Stimulated activated CD4-positive, alpha-beta T cell treated with anti-CD3 and anti-CD28 coated beads, TNF-alpha, amount 100 ng/mL, for 48 hours (primary cell): ENCODE measurements at places on chromosomes 6 and 20.

DNA sequence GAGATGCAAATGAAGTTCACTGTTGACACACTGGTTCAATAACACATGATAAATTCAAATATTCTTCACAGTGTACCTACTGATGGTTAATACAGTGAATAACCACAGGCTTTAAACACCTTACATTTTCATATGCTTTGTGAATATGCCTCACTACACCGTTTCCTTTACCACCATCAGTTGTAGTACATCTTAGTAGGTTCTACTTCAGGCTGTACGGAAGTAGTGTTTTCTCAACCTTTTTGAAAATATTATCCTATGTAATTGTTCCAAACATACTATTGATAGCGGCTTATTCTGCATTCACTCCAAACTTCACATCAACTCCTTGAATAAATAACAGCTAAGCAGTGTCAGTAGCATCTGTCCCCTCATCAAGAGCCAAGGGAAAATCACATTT is 15.3 kb downstream of the ZBTB9 start:
- DNase-seq = no peak

- no peak for DNase-seq
Measured at GRCh38 chr6:11820821-11821220, 42.2 kb upstream of the ADTRP start.

GRCh38 chr6:24897186-24897585 is 38.6 kb downstream of the RIPOR2 start:
- DNase-seq = no peak

- DNase-seq = no peak
Measured at GRCh38 chr20:9441948-9442347, 72.4 kb upstream of the LAMP5 start.

- DNase-seq = no peak
Measured at GRCh38 chr6:26155061-26155930, 68.1 kb downstream of the HFE start.

DNA sequence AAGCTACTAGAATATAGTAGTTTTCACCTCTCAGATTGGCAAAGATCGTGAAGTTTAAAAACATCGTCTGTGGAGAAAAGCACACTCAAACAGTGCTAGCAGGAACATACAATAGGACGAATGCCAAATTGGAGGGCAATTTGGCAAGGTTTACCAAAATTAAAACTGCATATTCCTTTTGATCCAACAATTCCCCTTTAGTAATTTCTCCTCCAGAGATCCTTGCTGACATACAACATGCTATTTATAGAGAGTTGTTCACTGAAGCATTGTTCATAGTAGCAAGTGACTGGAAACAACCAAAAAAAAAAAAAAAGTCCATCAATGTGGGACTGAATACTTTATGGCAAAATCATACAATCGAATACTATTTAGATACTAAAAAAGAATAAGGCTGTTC is 202.2 kb downstream of the ATXN1 start:
- DNase-seq = no peak

DNA sequence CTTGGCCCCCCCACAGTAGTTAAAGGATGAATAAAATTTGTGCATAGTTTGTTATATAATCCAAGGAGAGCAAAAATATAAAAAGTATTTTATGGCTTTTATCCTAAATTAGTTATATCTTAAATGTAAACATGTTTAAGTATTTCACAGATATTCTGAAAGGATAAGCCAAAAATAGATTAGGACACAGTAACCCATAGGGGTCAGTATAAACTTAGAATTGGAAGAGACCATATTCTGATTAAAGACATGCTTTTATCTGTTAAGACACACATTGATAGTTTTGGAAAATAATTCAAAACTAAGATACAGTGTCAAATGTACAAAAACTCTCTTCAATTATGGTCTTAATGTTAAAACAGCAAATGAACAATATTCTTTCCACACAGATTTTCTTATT is 4.5 kb upstream of the SERINC1 start:
- no peak for DNase-seq

GRCh38 chr6:32854376-32855178 is 585 bp downstream of the PSMB9 start:
- DNase-seq = peak; percentile 47

- DNase-seq = no peak
Measured at GRCh38 chr6:131651782-131652181, 14.7 kb downstream of the ENPP3 start.

- no peak for DNase-seq
Measured at GRCh38 chr20:37571033-37571432, 43.4 kb upstream of the BLCAP start.

GRCh38 chr6:165751486-165751885 is 88.4 kb upstream of the PDE10A start:
- no peak for DNase-seq

- no peak for DNase-seq
Measured at GRCh38 chr6:30763618-30764489, 19.5 kb upstream of the IER3 start.

GRCh38 chr6:38025451-38025850 is 205.9 kb downstream of the ZFAND3 start:
- no peak for DNase-seq

GRCh38 chr6:130981409-130981808 is 81.6 kb downstream of the EPB41L2 start:
- DNase-seq = no peak

GRCh38 chr6:114281496-114281895 is 61.3 kb downstream of the HS3ST5 start:
- no peak for DNase-seq

GRCh38 chr6:30282522-30282921 is 44.2 kb upstream of the TRIM39 start:
- DNase-seq = no peak

DNA sequence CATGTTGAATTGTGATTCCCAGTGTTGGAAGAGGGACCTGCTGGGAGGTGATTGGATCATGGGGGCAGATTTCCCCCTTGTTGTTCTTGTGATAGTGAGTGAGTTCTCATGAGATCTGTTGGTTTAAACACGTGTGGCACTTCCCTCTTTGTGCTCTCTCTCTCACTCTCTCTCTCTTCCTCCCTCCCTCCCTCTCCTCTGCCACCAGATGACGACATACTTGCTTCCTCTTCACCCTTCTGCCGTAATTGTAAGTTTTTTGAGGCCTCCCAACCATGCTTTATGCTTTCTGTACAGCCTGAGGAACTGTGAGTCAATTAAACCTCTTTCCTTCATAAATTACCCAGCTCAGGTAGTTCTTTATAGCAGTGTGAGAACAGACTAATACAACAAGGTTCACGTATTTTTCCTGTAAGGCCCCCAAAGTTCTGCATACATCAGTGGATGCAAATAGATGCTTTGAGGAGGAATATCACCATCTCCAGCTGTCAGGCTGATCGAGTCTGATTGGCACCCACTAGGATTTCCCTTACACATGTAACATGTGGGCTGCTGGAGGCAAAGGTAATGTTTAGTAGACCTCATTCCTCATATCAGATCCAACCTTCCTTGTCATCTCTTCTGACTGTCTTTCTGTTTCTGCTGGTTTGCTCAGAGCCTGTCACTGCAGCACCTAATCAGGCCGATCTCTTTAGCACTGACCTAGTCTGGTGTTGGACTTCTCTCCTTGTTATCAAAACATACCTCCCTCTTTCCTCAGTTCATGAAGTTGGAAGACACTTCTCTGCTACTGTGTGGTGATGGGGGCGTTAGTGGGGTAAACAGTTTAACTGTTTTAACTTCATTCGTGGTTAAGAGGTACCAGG is 54.3 kb upstream of the BACH2 start:
- DNase-seq = peak; percentile 12

- no peak for DNase-seq
Measured at GRCh38 chr20:32544893-32545840, 40.0 kb downstream of the NOL4L start.

- no peak for DNase-seq
Measured at GRCh38 chr6:89410231-89410761, 1.8 kb downstream of the RRAGD start.

DNA sequence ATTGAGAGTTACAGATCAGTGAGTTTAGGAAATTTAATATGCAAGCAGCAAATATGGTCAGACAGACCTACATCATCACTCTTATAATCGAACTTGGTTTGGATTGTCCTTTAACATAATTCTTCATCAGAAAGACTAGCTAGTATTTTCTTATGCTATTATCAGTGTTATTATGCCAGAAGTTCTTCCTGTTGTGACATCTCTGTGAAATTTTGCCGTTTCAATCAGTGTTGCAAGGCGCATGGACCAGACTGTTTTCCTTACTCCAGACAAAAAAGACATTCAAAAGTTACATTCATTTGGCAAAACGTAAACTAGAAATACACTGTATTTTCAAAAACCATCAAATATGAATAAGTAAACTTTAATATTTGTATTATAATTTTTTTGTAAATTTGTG is 5.7 kb upstream of the TENT5A start:
- no peak for DNase-seq

GRCh38 chr6:20271818-20272217 is 59.5 kb upstream of the MBOAT1 start:
- DNase-seq = no peak

- no peak for DNase-seq
Measured at GRCh38 chr6:75278474-75279077, 6.0 kb downstream of the TMEM30A start.

DNA sequence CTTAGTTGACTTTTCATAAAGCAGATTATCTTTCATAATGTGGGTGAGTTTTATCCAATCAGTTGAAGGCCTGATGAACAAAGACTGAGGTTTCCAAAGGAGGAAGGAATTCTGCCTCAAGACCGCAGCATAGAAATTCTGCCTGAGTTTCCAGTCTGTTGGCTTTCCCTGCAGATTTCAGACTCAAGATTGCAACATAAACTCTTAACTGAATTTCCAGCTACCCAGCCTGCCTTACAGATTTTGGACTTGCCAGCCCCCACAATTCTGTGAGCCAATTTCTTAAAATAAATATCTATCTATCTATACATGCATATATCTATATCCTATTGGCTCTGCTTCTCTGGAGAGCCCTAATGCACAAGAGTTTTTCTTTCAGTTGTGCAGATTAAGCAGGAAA is 57.3 kb upstream of the SMLR1 start:
- no peak for DNase-seq

DNA sequence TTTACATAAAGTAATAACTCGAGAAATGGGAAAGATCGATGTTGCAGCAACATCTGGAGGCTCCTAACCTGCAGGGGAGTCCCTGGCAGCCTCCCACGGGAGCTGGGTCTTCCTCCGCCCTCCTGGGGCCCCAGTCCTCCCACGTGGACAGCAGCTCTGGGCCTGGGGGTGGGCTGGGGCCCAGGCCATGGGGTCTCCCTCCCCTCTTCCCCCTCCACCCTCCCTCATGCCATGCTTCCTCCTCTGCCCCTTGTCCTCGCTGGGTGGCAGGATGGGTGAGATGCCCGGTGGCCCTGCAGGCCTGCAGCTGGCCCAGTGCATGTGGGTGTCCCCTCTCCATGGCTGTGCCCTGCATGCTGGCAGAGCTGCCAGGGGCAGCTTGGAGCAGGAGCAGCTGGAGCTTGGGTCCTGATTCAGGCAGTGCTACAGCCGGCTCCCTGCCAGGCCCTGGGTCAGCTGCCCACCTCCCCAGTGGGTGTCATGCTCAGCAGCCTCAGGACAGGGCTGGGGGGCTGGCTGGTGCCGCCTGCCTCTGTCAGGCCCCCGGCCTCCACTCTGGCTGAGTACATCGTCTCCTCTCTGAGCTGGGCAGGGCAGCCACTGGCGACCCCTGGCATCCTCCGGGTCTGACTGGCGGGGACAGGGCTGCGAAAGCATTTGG is 48.9 kb upstream of the BHLHE23 start:
- DNase-seq = no peak

GRCh38 chr6:147299035-147299434 is 94.8 kb downstream of the STXBP5 start:
- no peak for DNase-seq

DNA sequence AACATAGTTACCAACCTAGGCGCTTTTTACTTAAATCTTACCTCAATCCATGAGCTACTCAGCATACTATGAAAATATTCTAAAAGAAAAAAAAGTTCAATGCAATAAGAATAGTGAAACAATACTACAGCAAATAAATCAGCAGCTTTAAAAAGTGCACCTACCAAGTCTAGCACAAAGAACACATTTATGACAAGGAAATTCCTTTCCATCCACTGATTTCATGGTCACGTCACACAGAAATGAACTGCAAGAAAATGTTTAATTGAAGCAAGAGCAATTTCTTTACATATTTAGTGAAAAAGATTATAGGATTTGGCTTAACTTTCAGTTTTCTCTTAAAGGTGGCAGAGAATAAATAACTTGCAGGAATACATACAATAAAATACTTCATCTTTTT is 36.2 kb downstream of the IBTK start:
- DNase-seq = no peak

DNA sequence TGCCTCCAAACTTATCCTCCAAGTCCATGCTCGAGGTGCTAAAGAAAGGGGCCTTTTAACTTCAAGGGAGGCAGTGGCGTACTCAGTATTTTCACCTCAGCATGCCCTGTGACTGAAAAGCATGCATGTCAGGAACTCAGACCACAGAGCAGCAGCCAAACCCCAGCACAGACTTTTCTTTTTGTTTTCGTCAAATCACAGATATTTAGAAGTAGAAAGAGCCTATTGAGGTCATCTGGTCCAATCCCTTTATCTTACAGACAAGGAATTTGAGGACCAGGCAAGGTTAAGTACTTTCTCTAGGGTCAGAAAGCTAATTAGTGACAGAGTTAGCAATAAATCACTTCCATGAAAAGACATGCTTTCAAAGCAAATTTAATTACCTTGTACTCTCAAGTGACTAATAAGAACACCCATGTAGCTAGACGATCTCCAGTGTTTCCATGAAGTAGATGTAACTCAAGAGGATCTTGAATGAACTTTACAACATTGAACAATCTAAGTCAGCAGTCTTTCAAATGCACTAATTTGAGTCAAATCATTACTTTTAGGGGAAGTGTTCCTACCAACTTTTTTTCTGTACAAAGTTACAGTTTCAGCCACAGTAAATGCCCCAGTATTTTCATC is 35.9 kb downstream of the MOXD1 start:
- DNase-seq = no peak
